Neural progenitor cell (in vitro differentiated cells): ENCODE measurements at places on chromosomes 12 and 14. TPM values are rescaled to one million over a fixed set of nuclear protein-coding genes. Genes with fewer than 3 reads are reported as not detected.

DNA sequence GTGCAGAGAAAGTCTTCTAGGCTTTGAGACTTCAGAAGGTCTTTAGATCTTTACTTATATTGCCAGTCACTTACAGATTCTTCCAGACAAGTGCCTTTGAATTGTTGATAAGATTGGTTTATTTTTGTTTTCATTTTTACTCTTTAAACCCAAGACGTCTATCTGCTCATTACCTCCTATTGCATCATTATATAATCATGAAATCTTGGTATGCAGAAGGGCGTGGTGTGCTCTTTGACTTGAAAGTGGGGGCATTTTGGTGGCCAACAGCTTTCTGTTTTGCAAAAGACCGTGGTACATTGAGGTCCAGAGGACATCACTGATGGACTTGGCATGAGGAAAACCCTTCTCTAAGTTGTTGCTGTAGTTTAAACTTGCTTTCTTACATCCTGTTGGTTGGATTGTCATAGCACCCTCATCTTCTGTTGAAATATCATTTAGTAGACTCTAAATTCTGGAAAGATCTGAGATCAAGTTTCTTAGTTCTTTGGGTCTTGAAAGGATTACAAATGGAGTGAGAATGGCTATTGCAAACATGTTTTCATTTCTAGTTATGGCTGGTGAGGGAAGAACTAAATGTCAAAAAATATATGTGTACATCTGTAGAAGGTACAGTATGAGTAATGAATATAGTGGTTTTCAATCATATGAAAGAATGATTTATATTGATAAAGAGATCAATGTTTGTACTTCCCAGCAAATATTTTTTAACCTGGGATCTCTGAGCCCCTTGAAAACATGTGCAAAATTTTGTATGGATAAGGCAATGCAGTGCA, 441.8 kb downstream of the NRXN3 start:
- DNase-seq, result no peak

DNA sequence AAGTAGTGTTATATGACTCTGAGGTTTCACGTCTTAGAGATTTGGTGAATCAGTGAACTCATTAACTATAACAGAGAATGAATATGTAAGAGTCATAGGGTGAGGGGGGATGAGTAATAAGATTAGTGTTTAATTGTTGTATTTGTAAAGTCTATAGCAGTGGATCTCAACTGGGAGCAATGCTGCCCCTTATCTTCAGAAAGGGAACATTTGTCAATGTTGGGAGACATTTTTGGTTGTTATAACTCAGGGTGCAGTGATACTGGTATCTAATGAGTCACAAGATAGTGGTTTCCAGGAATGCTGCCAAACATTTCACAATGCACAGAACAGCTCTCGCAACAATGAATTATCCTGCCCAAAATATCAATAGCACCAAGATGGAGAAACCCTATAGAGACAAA, 1193.7 kb downstream of the GALC start:
- no peak for DNase-seq

DNA sequence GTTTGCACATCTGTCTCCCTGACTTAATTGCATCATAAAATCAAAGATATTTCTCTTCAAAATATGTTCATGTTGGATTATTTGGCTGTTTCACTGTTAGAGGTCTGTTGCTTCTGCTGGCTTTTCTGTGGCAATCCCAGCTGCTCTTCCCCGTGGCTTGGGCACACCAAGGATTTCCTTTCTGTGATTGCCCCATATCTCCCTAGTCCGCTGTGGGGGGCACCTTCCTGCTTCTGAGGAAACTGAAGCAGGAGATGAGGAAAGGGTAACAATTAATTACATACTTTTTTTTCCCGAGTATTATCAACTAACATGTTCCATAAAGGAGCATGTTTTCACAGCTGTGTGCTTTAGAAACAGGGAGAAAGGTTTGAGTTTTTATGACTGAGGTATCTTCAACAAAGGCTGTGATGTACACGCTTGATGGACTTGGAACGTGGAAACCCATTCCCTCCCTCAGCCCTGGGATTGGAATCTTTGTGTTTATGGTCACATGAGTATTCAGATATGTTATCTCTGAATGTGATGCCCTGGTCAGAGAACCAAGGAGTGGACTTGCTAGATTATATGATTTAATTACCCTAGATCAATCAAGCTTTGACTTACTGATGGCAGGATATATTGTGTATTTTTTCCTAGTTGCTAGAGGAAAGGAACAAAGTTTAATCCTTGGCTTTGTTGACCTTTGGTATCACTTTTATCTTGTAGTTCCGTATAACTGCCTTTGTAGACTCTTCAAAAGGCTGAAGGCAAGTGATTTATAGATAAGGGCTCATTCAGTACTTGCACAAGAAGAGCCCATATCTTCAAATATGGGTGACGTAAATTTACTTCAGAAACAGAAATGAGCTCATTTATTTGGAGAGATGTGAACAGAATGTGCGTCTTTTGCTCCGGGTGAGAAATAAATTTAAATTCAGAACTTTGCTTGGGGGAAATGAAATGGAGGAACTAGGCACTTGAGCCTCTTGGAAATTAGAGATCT, 46.7 kb downstream of the BORCS5 start:
- no peak for DNase-seq

The CLEC1A gene
- not detected in 2 replicates for total RNA-seq

The PARPBP gene
- 53.1 and 79.8 TPM in 2 replicates for total RNA-seq

DNA sequence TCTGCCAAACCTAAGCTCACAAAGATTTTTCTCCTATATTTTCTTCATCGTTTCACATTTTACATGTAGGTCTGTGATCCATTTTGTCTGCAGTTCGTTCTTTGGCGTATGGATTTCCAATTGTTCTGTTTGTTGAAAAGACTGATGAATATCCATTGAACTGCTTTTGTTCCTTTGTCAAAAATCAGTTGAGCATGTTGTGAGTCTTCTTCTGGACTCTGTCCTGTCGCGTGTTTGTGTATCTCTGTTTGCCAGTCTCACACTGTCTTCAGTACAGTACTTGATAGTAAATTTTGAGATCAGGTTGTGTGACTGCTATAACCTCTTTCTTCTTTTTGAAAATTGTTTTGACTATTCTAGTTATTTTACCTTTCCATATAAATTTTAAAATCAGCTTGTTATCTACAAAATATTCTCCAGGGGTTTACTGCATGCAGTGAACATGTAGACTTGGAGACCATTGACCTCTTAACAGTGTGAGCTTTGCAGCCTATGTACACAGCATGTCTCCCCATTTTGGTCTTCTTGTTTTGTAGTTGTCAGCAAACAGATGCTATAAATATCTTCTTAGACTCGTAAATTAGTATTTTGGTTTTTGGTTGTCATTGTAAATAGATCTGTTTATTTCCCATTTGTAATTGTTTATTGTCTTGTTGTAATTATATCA, 94.0 kb upstream of the DYNC1H1 start:
- no peak for DNase-seq

DNA sequence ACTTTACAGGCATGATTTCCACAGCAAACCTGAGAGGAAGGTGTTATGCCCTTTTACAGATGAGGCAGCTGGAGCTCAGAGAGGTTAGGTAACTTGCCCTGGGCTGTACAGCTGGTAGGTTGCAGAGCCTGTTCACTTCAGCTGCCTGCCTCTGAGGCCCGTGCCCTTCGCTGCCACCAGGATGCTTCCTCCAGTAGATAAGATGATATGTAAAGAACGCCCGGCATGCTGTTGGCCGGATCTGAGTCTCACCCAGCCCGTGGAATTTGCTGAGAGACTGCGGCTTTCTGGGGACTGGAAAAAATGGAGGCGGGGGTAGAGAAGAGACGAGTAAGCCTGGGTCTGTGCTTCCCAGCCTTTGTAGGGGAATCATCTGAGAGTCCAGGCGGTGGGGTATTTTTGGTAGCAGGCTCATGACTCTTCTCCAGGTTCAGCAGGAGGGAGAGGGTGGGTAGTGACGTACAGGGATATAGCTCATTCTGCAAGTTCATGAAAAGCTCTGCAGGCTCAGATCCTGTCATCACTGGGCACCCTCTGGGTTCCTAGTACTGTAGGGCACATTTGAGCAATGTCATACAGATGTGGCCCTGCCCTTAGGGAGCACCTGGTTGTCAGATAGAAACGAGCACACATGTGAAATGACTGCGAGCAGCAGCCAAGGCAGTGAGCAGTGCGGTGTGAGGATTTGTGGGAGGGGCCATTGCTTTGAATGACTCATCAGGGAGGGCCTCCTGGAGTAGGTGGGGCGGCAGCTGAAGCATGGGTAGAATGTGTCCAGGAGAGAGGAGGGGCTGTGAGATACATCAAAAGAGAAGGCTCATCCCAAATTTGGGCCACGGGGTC, 159.4 kb downstream of the TSPAN9 start:
- peak; percentile 67 for DNase-seq

DNA sequence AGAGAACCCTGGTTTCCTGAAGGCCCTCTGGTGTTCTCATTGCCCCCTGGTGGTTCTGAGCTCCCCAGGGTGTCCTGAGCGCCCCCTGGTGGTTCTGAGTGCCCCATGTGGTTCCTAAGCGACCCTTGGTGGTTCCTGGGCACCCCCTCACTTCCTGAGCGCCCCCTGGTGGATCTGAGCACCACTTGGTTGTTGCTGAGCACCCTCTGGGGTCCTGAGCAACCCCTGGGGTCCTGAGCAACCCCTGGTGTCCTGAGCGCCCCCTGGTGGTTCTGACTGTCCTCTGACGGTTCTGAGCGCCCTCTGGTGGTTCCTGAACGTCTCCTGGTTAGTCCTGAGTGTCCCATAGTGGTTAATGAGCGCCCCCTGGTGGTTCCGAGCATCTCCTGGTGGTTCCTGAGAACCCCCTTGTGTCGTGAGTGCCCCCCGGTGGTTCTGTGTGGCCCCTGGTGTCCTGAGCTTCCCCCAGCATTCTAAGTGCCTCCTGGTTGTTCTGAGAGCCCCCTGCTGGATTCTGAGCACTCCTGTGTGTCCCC, 568.3 kb downstream of the TMEM121 start:
- DNase-seq, result peak; percentile 7

The CACNA1C gene
- total RNA-seq, result 1.2 and 2.7 TPM in 2 replicates

The SPX gene
- total RNA-seq, result 0.31 and 4.0 TPM in 2 replicates

The CLECL1 gene
- not detected in 2 replicates for total RNA-seq

- DNase-seq, result peak; percentile 60
These were observed 5.1 kb downstream of the AHNAK2 start for GRCh38 chr14:104973135-104973384.

The TMEM30B gene
- 0.07 and 0.09 TPM in 2 replicates for total RNA-seq

- no peak for DNase-seq
These were observed 89.9 kb downstream of the BICD1 start for GRCh38 chr12:32196250-32197198.

The OAS3 gene
- total RNA-seq, result under 0.01 TPM in 1 of 2 replicates, not detected in the other

The RBP5 gene
- not detected in 2 replicates for total RNA-seq

The BATF gene
- total RNA-seq, result not detected in 2 replicates

The SERPINA10 gene
- not detected in 2 replicates for total RNA-seq

GRCh38 chr12:115763982-115764621, 513.4 kb downstream of the MED13L start:
- DNase-seq, result no peak

DNA sequence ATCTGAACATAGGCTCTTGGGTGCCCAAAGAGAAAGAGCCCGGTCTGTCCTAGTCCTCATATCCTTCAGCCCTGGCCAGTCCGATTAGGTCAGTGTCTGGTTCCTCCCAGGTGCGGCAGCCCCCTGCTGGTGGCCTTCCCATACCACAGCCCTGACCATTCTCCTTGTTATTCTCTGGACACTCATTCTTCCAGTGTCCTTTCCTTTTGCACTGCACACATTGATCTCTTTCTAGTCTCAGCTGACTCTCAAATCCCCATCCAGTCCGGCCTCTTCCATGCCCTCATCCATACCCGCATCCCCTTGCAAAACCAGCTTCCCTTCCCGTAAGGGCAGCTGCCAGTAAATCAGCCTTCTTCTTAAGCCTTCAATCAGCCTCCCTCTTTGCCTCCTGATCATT, 1316.3 kb downstream of the TMEM121 start:
- no peak for DNase-seq

GRCh38 chr12:2503036-2503435, 291.7 kb upstream of the FKBP4 start:
- no peak for DNase-seq

DNA sequence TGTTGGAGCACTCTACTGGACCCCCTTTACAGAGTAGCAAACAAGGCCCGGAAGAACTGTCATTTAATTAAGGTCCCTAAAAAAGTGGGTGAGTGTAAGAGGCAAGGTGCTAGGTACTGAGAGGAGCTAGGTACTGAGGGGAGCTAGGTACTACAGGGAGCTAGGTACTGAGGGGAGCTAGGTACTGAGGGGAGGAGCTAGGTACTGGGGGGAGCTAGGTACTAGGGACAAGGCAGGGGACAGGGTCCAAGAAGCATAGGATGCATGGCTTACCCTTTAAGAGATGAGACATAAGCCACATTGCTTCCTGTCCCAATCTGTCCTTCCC, 4.9 kb downstream of the KRT5 start:
- DNase-seq, result no peak

DNA sequence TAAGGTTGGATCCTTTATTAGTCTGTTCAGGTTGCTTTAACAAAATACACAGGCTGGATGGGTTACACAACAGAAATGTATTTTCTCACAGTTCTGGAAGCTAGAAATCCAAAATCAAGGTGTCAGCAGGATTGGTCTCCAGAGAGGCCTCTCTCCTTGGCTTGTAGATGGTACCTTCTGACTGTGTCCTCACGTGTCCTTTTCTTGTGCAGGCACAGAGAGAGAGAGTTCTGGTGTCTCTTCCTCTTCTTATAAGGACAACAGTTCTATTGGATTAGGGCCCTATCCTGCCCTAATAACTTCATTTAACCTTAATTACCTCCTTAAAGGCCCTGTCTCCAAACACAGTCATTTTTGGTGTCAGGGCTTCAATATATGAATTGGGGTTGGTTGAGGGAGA, 4.6 kb upstream of the ANKRD33 start:
- DNase-seq, result no peak

- DNase-seq, result no peak
These were observed 488.5 kb upstream of the MGAT4C start for GRCh38 chr12:86744547-86745212.

DNA sequence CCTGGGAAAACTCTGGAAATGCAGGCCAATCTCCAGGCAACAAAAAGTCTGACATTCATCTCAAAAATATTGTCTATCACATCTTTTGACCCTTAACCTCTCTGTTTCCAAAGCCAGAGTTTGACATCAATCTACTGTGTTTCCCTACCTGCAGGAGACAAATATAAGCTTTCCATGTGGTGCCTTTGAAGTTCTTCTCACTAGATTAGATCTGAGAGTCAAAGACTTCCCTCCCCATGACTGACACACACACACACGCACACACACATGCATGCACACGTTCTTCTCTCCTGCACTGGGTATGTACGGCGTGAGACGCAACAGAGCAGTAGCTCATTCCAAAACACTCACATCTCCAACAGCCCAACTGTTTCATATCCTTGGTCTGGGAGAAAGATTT, 8.1 kb upstream of the ITPR2 start:
- no peak for DNase-seq

GRCh38 chr12:105092336-105092735, 8.1 kb upstream of the ALDH1L2 start:
- peak; percentile 29 for DNase-seq

The ESRRB gene
- 1.2 and 1.3 TPM in 2 replicates for total RNA-seq

GRCh38 chr12:115311875-115312274, 627.9 kb upstream of the TBX3 start:
- no peak for DNase-seq

The ASCL1 gene
- 0.21 TPM in 1 of 2 replicates, not detected in the other for total RNA-seq

The GALNT9 gene
- total RNA-seq, result 0.34 TPM in 1 of 2 replicates, not detected in the other

- DNase-seq, result no peak
These were observed 267.1 kb upstream of the CRY1 start for GRCh38 chr12:107360482-107360881.

- no peak for DNase-seq
These were observed 4.2 kb upstream of the GLRX5 start for GRCh38 chr14:95530473-95531276.
